ENCODE measurements at places on chromosomes 12 and 14.

DNA sequence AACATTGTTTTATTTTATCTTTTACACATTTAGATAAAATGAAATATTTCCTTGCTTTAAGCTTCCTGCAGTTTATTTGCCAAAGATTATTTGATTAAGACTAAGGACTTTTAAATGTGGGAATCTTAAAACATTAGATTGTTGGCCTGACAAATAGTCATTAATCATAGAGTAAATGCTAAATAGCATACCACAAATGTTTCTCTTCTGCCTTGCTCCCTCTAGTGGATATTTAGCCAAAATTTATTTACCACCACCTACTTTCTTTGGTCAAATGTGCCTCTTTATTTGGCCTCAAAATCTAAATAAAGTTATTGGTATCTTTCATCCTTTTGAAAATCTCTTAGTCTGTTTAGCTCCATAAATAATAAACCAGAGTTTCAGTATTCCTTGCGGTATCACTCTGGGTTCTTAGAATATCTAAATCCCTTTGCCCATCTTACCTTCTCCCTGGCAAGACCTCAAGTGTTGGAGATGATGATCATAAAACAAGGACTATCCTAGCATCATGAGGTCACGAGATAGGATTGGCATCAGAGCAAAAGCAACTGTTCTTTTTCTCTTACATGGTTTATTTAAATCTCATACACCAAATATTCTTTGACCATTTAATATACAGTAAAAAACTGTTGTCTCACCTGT is 150.6 kb upstream of the AEBP2 start:
- no peak for DNase-seq

GRCh38 chr14:61561657-61562276 is 133.5 kb upstream of the HIF1A start:
- DNase-seq: no peak

DNA sequence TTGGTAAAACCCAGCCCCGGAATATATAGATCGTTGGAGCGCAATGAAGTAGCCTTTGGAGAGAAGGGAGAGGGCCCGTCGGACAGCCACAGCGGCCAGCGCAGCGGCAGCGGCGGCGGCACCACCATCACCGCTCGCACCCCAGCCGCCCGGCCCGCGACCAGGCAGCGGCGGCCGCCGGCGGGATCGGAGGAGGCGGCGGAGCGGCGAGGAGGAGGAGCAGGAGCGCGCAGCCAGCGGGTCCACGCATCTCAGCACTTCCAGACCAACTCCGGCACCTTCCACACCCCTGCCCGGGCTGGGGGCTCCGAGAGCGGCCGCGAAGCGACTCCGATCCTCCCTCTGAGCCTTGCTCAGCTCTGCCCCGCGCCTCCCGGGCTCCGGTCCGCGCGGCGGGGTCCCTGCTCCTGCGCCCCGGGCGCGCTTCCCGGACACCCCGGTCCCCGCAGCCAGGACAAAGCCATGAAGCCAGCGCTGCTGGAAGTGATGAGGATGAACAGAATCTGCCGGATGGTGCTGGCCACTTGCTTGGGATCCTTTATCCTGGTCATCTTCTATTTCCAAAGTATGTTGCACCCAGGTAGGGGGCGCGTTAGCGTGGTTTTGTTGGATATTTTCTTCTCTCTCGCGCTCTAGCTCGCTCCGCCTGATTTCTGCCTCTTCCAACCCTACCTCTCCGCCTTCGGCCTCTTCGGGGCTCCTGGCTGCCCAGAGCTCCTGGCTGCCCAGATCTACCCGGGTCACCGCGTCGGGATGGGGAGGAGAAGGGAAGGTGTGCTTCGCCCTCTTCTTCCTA is 400 bp downstream of the CHST11 start:
- peak; percentile 8 for DNase-seq

GRCh38 chr12:73158341-73158740 is 886.2 kb downstream of the TRHDE start:
- no peak for DNase-seq

Data from activated CD4-positive, CD25-positive, alpha-beta regulatory T cell (primary cell).